ENCODE measurements at places on chromosomes 11 and 22.

DNA sequence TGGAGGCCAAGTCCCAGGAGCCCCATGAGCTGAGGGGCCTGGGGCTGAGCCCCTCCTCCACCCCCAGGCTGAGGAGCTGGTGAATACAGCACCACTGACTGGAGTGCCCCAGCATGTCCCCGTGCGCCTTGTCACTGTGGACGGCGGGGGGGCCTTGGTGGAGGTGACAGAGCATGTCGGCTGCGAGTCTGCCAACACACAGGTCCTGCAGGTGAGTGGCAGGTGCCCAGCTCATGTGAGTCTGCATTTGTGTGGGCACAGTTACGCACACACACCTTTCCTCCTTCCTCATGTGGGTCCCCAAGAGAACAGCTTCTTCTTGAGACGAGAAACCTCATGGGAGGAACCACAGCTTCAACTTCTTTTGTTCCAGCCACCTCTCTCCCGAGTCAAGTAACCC is 7.7 kb downstream of the TMEM132A start:
- DNase-seq, result no peak

DNA sequence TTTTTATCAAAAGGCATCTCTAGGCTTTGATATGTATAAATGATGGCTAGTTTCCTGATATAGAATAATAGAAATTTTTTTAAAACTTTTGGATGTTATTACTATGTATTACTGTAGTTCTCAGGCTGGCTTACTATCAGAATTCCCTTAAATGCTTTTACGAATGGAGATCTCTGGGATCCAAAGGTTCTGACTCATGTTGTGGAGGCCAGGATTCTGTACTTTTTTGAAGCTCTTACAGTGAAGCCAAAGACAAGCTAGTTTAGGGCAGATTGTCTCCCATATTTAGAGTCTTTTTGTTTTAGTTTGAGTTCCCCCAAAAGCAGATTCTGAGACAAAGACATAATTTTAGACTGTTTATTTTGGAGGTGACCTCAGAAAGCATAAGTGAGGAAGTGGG is 265.9 kb upstream of the SESN3 start:
- DNase-seq, result no peak

GRCh38 chr11:73259406-73260126 is 12.6 kb upstream of the P2RY6 start:
- no peak for DNase-seq

GRCh38 chr22:38236786-38237185 is 35.0 kb downstream of the MAFF start:
- no peak for DNase-seq

GRCh38 chr22:37397226-37397625 is 30.1 kb downstream of the ELFN2 start:
- DNase-seq, result no peak

DNA sequence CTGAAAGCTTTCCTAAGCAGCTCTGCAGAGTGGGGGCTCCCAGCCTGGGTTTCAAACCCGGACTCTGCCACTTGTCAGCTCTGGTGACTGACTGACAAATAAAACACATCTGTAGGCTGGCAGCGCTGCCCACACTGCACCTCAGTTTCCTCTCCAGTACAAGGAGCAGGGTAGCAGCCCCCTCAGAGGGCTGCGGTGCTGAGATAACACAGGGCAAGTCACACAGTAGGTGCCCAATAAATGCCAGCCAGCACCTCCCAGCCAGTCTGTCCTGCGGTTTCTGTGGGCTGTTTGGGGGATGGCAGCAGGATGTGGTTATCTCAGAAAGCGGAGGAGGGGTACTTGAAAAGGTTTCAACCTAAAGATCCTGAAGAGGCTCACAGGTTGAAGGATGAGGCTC is 1.5 kb downstream of the SYT12 start:
- peak; percentile 19 for DNase-seq

- DNase-seq, result no peak
Measured at GRCh38 chr11:43164831-43165230, 147.0 kb upstream of the API5 start.

GRCh38 chr11:109978895-109979294 is 114.3 kb upstream of the ZC3H12C start:
- no peak for DNase-seq

GRCh38 chr11:120881596-120881995 is 142.3 kb upstream of the TBCEL start:
- DNase-seq, result no peak

GRCh38 chr11:89537936-89538335 is 46.8 kb upstream of the NOX4 start:
- DNase-seq, result no peak

DNA sequence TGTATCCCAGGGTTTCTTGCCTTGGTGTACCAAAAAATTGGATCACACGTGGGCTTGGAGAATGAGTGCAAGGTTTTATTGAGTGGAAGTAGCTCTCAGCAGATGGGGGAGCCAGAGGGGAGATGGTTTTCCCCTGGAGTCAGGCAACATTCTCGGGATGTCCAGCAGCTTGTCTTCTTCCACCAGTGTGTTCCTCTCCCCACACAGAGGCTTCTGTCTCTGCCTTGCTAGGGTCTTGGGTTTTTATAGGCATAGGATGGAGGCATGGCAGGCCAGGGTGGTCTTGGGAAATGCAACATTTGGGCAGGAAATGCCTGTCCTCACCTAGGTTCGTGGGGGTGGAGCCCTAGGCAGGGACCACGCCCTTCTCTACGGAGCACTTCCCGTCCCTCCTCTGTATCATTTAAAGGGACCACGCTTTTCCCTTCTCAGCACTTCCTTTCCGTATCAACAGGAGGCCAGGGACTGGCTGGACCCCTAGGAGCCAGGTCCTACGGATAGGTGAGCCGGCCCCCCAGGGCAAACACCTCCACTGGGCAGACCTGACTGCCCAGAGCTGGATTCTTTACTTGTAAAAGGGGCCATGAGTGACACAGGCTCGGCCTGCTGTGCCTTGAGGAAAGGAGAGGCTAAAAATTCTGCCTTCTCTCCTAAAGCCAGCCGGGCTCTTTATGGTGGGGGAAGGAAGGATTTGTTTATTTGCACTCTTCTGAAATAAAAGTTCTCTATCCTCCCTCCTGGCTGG is 55.3 kb upstream of the CCDC188 start:
- peak; percentile 8 for DNase-seq

- DNase-seq, result no peak
Measured at GRCh38 chr11:2218031-2218633, 46.5 kb upstream of the TH start.

- no peak for DNase-seq
Measured at GRCh38 chr11:2140411-2141400, 1.5 kb upstream of the IGF2 start.

GRCh38 chr11:15206791-15207190 is 92.1 kb downstream of the INSC start:
- DNase-seq, result no peak

GRCh38 chr11:1608363-1608762 is at the start of gene KRTAP5-3:
KRTAP5-3 (minus strand) TSS chr11:1608463; CDS start chr11:1608385, 78 bp downstream.
- no peak for DNase-seq

DNA sequence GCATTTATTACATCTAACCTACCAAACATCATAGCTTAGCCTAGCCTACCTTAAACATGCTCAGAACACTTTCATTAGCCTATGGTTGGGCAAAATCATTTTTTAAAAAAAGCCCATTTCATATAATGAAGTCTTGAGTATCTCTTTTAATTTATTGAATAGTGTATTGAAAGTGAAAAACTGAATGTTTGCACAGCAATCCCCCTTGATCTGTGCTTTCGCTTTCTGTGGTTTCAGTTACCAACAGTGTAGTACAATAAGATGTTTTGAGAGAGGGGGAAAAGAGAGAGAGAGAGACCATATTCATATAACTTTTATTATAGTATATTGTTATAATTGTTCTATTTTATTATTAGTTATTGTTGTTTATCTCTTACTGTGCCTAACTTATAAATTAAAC is 8.4 kb upstream of the MAP6 start:
- no peak for DNase-seq

GRCh38 chr11:65927904-65928397 is 8.7 kb downstream of the DRAP1 start:
- peak; percentile 52 for DNase-seq

DNA sequence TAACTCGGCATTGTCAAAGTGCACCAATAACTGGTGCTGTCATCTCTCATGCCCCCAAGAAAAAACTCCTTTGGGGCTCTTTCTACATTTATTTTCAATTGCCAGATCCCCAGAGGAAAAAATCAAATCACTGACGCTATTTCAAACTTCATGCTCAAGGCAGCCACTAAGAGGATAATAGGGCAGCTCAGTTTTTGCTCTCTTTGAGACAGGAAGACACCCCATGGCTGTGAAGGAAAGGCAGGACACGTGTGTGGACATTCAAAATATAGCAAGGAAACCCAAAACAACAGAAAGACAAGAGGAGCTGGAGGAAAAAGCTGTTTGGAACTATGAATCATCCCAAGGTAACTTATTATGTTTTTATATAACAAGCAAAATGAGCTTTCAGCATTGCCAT is 83.7 kb downstream of the SERGEF start:
- DNase-seq, result no peak

DNA sequence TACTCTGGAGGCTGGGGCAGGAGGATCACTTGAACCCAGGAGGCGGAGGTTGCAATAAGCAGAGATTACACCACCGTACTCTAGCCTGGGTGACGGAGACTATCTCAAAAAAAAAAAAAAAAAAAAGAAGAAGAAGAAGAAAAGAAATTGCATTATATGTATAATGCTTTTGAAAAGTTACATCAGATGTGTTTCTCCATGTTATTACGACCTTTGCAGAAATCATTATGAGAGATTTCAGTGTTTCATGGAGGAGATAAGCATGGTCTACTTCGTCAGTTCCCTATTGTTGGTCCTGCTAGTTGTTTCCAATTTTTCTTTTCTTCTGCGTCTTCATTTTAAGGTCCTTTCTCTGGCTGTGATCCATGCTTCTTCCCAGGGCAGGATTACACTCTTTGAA is 3.0 kb downstream of the MIAT start:
- DNase-seq, result no peak

DNA sequence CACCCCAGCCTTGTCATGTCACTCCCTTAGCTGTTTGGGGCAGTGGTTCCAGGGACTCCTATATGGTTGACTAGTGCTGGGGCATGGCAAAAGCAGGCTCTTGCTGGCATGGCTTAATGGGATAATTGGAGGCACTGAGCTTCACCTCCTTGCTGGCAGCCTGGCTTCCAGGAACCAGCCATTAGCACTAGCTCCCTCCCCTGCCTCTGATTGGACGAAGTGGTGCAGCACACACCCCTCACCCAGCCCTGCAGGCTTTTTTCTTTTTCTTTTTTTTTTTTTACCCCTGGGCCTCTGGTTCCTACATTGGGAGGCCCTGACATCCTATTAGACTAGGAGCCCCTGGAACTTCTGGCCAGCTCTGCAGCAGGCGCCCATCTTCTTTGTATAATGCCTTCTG is 18.6 kb downstream of the PHLDB1 start:
- no peak for DNase-seq

- no peak for DNase-seq
Measured at GRCh38 chr22:33658775-33659174, 261.5 kb downstream of the LARGE1 start.

DNA sequence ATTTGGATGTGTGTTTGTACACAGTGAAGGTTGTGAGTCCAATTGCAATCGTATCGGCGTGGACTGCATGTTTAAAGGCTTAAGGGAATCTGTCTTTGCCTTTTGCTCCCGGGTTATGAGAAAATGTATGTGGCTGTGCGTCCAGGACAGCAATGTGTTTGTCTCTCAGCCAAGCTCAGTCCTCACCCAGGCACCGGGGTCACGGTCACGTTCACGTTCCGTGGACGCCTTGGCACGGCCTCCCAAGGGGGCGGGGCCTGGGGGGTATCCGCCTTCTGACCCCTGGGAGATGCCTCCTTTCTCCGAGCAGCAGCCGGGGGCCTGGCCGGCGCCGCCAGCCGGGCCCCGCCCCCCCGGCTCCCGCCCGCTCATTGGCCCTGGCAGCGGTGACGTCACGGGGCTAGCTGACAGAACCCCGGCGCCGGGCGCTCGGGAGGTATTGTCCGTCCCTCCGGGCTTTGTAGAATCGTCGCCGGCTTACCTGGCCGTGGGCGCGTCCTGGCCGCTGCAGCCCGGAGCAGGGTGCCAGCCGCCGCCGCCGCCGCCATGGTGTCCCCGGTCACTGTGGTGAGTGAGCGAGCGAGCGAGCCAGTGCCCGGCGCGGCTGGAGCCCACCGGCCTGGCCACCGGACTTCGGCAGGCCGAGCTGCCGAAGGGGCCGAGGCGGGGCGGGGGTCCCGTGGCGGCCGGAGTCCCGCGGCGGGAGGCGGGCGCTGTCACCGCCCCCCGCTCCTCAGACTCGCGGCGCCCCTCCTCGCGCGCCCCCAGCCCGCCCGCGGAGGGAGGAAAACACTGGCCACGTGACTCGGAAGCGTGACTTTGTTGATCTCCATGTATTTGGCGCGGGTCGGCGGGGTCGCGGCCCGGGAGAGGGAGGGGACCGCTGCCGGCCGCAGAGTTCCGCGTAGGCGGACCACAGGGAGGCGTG is at the start of gene TMEM86A:
TMEM86A (plus strand) TSS at position 439 of the 928 bp plus-strand sequence; CDS start at position 547, 108 bp downstream.
- DNase-seq, result peak; percentile 81

- no peak for DNase-seq
Measured at GRCh38 chr22:40853961-40854360, 2.5 kb downstream of the ST13 start.

GRCh38 chr11:87056091-87056490 is 18.4 kb downstream of the TMEM135 start:
- DNase-seq, result no peak

GRCh38 chr22:27895600-27895999 is 23.5 kb downstream of the PITPNB start:
- no peak for DNase-seq

DNA sequence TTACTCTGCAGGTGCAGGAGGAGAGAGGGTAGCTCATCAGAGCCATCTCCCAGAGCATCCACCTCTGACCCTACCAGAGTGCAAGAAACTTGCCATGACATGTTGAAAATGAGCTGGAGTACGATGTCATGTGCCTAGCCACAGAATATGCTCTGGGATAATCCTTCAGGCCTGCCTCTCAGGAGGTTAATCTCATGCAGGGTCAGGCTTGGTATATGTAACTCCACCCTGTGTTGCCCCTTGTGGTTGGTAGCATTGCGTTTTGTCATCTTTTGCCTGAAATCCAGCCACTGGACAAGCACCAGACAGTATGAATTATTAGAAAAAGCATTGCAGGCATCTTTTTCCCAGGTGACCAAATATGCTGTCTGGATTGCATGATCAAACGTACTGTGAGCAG is 36.2 kb downstream of the CNTF start:
- DNase-seq, result no peak

DNA sequence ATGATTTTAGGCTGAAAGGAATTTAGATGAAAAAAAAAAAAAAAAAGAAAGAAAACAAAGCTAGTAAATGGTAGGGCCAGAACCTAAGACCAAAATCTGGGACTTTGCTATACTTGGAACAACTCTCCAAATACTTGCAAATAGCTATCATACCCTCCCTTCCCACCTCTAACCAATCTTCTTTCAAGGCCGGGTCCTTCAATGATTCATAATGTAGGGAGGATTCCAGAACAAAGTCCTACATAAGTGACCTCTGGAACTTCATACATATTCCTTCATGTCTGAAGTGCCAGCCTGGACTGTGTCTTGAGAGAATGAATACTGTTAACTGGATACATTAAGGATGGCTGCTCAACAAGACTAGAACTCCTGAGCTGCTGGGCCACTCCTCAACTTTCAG is 9.9 kb downstream of the STK33 start:
- no peak for DNase-seq

GRCh38 chr11:10538924-10539323 is 2.1 kb downstream of the RNF141 start:
- DNase-seq, result no peak

- no peak for DNase-seq
Measured at GRCh38 chr11:65634905-65635731, 2.8 kb upstream of the SIPA1 start.

Measured in stimulated activated CD4-positive, alpha-beta T cell treated with anti-CD3 and anti-CD28 coated beads, TNF-alpha, amount 100 ng/mL, for 1 hour (primary cell).